ENCODE measurements at places on chromosomes 11 and 22. TPM values are rescaled to one million over a fixed set of nuclear protein-coding genes. Genes with fewer than 3 reads are reported as not detected.
A peak's percentile ranks its signal among the peaks of the same experiment; 100 is the strongest.

GRCh38 chr11:102666331-102666957, 39.1 kb downstream of the MMP27 start:
- DNase-seq: no peak

GRCh38 chr11:45960387-45961095, 38.1 kb downstream of the LARGE2 start:
- no peak for DNase-seq

DNA sequence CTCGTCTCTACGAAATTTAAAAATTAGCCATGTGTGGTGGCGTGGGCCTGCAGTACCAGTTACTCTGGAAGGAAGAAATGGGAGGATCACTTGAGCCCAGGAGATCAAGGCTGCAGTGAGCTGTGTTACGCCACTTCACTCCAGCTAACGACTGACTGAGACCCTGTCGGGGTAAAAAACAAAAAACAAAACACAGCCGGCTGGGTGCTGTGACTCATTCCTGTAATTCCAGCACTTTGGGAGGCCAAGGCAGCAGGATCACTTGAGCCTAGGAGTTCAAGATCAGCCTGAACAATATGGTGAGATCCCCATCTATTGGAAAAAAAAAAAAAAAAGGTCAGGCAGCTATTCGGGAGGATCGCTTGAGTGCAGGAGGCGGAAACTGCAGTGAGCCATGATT, 2.4 kb downstream of the PAFAH1B2 start:
- DNase-seq: no peak

GRCh38 chr11:119700536-119701346, 28.3 kb downstream of the NECTIN1 start:
- DNase-seq: no peak

GRCh38 chr11:73210916-73211667, 7.0 kb upstream of the P2RY2 start:
- DNase-seq: no peak

DNA sequence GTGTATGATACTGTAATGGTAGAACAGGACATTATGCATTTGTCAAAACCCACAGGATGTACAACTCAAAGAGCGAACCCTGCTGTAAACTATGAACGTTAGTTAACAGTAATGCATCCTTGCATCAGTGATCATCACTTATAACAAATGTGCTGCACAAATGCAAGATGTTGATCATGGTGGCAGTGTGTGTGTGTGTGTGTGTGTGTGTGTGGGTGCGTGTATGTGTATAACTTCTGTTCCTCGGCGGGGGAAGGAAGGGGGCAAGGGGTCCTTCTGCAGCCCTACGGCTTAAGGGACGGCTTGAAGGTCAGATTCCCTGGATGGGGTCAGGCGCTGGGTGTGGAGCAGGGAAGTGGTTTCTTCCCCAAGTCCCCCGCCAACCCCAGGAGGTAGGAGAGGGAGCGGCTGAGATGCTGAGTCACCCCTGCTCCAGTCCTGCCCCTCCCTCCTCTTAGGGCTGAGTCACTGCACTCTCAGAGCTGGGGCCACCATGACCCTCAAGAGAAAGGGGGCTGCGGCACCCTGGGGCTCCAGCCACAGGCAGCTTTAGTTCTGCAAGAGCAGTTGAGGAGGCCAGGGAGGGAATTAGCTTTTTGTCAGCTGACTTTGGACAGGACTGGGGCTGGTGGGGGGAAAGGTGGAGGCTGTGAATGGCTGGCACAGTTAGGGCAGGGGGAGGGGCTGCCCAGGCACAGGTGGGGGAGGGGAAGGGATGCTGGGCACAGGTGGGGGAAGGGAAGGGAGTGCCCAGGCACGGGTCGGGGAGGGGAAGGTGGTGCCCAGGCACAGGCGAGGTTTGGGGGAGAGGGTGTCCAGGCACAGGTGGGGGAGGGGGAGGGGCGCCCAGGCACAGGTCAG, 8.8 kb upstream of the CTSD start:
- DNase-seq: peak; percentile 90

DNA sequence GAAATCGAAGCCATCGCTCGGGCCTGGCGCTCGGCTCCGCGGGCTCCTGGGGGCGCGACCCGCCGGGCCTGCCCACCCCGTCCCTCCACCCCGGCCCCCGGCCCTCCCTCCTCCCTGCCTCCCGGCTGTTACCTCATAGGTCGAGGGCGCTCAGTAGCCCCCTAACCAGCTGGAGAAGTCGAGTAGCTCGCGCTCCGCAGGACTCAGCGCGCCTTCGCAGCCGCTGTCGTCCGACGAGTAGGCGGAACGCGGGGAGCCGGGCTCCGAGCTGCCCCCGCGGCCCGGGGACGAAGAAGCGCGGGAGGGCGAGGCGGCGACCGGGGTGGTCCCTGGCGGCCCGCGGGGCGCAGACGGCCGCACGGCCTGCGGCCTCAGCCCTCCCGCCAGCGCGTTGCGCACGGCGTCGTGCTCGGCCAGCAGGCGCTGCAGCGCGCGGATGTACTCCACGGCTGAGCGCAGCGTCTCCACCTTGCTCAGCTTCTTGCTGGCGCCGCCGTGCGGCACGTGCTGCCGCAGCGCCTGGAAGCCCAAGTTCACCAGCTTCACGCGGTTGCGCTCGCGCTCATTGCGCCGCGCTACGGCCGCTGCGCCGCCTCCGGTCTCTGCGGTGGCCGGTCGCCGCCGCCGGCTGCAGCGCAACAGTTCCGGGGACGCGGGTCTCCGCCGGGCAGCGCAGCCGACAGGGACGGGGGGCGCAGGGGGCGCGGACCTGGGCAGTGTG, 627 bp downstream of the ASCL2 start:
- peak; percentile 91 for DNase-seq

GRCh38 chr11:102591160-102591718, 33.9 kb downstream of the MMP20 start:
- DNase-seq: no peak

- no peak for DNase-seq
Measured at GRCh38 chr11:96122601-96123074, 198.7 kb upstream of the MTMR2 start.

DNA sequence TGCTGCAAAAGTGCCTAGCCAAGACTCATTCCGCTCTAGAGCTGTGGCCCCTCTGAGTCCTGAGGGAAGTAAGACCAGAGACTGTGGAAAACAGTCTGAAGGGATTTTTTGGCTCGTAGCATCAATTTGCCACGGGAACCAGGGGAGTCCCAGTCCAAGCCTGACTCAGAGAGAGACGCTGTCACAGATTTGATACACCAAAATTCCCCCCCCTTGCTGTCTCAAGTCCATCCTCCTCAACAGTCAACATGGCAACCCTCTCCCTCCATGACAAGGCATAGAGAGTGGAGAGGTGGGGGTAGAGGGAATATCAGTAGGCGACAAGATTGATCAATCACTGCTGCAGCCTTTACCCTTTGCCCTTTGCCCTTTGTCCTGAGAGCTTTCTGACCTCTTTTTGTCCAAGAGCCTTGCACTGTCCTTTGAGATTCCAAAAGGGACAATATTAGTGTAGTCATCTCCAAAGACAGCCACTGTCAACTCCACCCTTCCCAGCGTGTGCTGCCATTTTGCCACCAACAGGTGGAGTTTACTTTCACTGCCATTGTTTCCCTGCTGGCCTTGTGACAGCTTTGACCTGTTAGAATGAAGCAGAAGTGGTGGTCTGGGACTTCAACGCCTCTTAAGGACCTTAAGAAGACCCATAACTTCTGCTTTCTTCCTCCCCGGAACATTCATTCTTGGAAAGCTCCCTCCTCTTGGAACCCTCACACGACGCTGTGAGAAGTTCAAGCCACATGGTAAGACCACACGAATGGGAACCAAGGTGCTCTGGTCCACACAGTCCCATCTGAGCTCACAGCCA, 7.3 kb downstream of the SLC15A3 start:
- DNase-seq: no peak

GRCh38 chr11:27701355-27702105, 1.3 kb upstream of the BDNF start:
- no peak for DNase-seq

NCF4 gene
- total RNA-seq: 45.0 TPM

RIMBP3B gene
- not detected for total RNA-seq

SCGB1C1 gene
- not detected for total RNA-seq

OSBP2 gene
- total RNA-seq: 4.5 TPM

SCUBE1 gene
- total RNA-seq: 22.3 TPM

PATL1 gene
- 29.0 TPM for total RNA-seq

SCGB2A2 gene
- total RNA-seq: not detected

Measured in upper lobe of left lung (tissue), 6 donors.